ENCODE measurements at places on chromosomes 16 and 17.

GRCh38 chr16:86869288-86870022 lies 291.1 kb downstream of the FOXL1 start:
- DNase-seq, result no peak

GRCh38 chr16:66099306-66099705 lies 267.2 kb upstream of the CDH5 start:
- DNase-seq, result no peak

DNA sequence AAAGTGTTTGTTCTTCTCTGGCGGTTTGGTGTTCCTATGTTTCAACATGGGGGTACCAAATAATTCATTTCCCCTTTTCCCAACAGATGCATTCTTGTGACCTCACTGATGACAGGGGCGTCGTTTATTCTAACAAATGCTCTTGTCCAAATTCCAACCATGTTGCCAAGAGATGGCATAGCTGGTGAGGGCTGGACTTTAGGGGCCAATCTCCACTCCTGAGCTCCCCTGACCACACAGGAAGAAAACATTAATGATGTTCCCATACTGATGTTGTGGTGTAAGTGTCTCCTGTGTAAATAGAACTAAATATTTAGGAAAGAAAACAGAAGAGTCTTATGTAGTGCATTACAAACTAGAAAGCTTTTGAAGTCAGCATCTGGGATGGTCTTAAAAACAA lies 431.6 kb downstream of the CDH13 start:
- no peak for DNase-seq

GRCh38 chr16:10045291-10045775 lies 136.9 kb downstream of the GRIN2A start:
- DNase-seq, result no peak

DNA sequence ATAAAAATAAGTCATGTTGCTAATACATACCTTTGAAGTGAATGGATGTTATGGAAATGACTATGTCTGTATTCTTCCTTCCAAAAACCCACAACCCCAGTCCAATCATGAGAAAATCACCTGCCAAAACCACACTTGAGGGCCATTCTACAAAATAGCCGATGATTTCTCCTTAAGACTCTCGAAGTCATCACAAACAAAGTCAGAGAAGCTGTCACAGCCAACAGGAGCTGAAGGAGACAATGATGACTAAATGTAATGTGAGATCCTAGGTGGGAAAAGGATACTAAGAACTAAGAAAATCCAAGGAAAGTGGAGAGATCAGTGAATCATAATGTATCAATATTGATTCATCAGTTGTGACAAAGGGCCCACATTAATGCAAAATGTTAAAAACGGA lies 432.9 kb upstream of the DYNLRB2 start:
- DNase-seq, result no peak

GRCh38 chr16:72884573-72884972 lies 163.4 kb downstream of the ZFHX3 start:
- DNase-seq, result no peak

DNA sequence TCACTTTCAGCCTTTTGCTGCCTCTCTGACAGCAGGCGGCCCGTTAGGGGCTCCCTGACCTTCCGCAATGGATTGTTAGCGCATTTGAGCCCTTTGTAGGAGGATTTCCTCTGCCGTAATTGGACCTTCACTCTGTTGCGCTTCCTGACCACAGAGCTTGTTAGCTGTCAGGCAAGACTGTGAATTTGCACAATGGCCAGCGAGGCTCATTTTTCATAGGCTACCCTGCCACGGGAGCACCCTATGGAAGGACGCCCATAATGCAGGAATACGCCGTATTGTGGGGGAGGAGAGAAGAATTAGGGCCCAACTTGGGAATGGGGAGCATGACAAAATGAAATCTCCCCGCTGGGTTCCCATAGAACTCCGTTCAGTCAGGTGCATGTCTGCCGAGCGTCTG lies 205.2 kb upstream of the NLRP1 start:
- no peak for DNase-seq

DNA sequence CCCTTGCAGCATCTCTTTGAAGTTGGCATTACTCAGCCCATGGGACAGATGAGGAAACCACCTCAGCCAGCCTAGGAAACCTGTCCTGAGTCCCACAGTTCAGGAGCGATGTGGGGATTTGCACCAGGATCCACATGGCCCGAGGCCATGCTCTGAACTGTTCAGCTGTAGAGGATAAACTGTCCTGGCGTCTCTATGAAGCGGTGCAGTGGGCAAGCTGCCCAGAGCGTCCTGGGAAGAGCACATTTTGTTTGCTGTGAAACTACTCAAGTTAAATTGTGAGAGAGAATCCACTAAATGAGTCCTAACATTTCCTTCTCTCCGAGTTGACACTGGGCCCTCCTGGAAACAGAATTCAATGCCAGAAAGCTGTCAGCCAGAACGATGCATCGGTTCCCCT lies 276.6 kb upstream of the TNRC6C start:
- no peak for DNase-seq

GRCh38 chr16:1539720-1540555 lies 6.5 kb downstream of the TMEM204 start:
- DNase-seq, result no peak

DNA sequence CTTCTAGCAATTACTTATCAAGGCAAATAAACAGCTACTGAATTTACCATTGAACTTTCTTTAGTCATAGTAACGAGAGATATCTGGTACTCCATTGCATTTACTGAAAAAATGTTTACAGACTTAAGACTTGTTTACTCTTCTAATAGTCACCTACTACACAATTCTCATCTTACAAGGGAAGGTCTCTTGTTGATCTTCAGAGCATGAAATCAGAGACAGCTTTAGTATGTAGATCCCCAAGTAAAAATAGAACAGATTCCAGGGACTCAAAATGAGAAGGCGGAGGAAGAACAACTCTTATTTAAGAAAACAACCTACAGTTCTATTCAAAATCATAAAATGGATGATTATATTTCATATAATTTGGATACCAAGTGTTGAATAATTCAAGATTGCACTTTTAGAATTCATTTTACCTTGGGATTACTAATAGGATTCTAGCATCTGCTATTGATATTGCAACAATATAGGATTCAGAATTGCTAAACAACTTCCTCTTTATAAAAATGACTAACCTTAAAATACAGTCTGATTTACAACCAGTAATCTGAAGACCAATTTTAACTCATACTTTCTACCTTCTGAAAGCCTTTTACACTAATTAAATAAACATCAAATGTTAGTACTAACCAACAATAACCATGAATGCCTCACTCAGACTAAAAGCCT lies 20.8 kb downstream of the UBE2G1 start:
- DNase-seq, result no peak

- DNase-seq, result no peak
These were observed 59.4 kb upstream of the HS3ST2 start for GRCh38 chr16:22754577-22754976.

DNA sequence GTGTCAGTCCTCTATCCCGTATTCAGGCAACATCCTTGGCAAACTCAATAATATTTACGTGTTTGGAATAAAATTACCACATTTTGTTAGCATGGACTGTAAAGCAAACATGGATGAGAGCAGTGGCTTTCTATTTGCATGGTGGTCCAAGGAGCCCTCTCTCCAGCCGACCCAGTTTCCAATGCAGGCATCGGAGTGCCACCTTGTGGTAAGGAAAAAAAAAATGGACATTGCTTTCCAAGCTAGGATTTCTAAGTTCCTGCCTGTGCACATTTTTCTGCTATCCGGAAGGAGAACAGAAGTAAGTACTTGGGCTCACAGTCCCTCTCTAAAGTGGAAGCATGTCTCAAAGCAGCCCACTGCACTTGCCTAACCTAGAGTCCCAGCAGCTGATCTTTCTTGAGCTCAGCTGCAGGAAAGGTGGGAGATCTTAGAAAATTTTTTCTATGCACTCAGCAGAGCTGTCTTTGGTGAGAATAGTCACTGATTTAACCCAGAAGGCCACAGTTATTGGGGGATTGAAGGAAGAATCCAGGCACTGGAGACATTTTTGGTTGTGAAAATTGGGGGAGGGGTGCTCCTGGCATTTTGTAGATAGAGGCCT lies 46.0 kb upstream of the ERCC4 start:
- DNase-seq, result no peak

DNA sequence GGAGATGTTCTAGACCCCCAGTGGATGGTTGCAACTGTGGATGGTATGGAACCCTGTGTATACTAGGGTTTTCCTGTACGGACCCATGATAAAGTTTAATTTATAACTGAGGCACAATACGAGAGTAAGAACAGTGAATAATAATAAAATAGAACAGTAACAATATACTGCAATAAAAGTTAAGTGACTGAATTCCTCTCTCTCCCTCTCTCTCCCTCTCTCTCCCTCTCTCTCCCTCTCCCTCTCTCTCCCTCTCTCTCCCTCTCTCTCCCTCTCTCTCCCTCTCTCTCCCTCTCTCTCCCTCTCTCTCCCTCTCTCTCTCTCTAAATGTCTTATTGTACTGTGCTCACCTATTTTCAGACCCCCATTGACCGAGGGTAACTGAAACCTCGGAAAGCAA lies 291.0 kb downstream of the IRF8 start:
- no peak for DNase-seq

GRCh38 chr17:19724501-19725420 lies 8.4 kb upstream of the SLC47A2 start:
- DNase-seq, result no peak

GRCh38 chr17:74619077-74619673 lies 4.4 kb downstream of the CD300E start:
- DNase-seq, result no peak

DNA sequence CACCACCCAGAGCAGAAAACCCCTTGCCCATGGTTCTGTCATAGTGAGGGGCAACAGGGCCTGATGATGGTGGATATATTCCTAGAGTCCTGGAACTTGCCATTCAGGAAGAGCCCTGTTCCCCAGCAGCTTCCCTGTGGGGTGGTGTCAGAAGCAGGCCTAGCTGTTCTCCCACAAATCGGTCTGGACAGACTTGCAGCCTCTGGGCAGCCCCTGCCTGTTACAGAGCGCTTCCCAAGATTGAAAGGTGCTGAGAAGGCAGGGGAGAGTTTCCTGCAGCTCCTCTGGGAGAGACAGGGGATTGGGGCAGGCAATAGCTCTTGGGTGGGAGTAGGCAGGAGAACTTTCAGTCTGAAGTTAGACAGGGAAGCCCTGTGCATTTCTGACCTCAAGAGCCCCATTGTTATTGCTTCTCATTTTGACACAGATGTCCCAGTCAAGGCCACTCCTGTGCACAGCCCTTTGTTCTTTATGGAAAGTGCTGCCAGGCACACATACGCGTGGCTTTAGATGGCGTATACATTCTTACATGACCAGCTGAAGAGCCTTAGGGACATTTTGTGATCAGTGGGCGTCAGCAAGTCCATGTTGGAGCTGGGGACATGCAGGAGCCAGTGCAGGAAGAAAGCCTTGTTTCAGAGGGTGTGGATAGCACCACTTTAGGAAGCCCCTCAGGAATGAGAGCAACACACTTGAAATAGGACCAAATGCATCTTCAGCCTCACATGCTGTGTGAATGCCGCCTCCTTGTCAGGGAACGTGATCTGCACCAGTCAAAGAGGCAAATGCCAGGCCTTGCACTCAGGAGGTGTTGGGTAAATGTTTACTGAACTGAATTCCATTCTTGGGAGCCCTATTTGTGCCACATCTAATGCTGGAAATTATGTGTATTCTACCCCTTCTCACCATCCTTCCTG lies 67.5 kb downstream of the GNAO1 start:
- DNase-seq, result no peak

DNA sequence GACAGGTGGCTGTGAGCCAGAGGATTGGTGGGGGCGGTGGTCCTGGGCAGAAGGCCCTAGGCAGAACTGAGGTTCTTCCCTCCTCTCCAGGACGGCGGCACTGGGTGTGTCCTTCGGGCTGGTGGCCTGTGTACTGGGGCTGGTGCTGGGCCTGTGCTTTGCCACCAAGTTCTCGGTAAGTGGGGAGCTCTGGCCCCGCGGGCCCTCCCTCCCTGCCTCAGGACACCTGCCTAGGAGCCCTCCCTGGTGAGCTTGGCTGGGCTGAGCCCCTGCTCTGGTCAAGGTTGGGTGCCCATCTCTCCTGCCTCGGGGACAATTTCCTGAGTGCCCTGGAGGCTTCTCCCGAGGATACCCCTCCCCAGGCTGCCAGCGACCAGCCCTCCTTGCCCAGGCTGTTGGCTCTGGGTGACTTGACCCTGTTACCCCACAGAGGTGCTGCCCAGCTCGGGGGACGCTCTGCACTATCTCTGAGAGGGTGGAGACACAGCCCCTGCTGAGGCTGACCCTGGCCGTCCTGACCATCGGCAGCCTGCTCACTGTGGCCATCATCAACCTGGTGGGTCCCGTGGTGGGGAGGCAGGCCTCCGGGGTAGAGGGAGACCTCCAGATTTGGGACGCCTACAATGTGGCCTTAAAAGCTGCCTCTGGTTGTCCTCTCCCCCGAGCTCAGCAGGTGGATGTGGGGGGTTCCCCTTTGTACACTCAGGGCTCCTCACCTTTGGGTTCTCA lies 42.0 kb downstream of the ADCY7 start:
- DNase-seq, result no peak

- DNase-seq, result no peak
These were observed 451.9 kb downstream of the SLC39A11 start for GRCh38 chr17:72640415-72641165.

- no peak for DNase-seq
These were observed 23.7 kb upstream of the ITGAX start for GRCh38 chr16:31331141-31331764.

GRCh38 chr16:22123759-22124490 lies 31.6 kb downstream of the VWA3A start:
- no peak for DNase-seq

- DNase-seq, result peak; percentile 49
These were observed 14.3 kb downstream of the SLC16A3 start for GRCh38 chr17:82242977-82243647.

DNA sequence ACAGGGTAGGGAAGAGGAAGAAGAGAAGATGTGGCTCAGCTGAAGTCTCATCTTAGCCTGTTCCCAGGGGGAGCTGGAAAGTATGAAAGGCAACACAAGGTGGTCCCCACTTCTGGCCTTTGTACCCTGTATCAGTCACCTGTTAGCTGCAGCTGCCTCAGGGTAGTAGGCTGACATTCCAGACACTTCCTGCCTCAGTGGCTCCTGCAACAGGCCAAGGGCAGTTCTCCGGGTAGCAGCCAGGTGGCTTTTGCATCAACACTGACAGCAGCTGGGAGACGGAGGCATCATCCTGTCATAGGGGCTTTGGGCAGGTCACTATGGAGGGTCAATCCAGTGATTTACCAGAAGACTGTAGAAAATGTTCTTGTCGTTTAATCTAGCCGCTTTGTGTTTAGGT lies 124.0 kb downstream of the RGS9 start:
- DNase-seq, result no peak

- no peak for DNase-seq
These were observed 1.1 kb downstream of the MAPK3 start for GRCh38 chr16:30121741-30122571.

GRCh38 chr16:85564277-85565051 lies 48.7 kb upstream of the GSE1 start:
- DNase-seq, result no peak

- no peak for DNase-seq
These were observed 7.9 kb downstream of the MSLN start for GRCh38 chr16:768428-768827.

GRCh38 chr16:53960954-53961616 lies 257.1 kb downstream of the FTO start:
- no peak for DNase-seq

- DNase-seq, result no peak
These were observed 21.7 kb downstream of the USP36 start for GRCh38 chr17:78818932-78819331.

- peak; percentile 23 for DNase-seq
These were observed 77.5 kb upstream of the DYNLRB2 start for GRCh38 chr16:80463326-80463725.

- DNase-seq, result no peak
These were observed 39.3 kb downstream of the CBFB start for GRCh38 chr16:67068212-67068753.

Measured in epithelial cell of proximal tubule (primary cell).